Natural killer cell treated with Interleukin-12 subunit alpha and Interleukin-12 subunit beta and Interleukin-15 and Interleukin-18, amount 100 ng/mL, for 72 hours (primary cell): ENCODE measurements at places on chromosomes 3 and 15. TPM values are rescaled to one million over a fixed set of nuclear protein-coding genes. Genes with fewer than 3 reads are reported as not detected.

DNA sequence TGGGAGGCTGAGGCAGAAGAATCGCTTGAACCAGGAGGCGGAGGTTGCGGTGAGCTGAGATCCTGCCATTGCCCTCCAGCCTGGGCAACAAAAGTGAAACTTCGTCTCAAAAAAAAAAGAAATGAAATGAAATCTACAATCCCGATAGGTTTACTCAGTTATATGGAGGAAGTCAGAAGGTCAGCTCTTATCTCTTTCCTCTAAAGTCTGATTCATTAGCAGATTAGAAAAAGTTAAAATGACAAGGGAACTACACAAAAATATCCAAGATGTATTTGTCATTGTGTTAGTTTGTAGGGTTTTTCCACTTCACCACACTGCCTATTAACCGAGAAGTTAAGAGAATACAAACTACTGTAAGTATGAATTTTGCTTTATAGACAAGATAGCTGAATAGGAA lies 420.6 kb downstream of the SHQ1 start:
- no peaks in the 10 kb centered on the region for H3K27me3 ChIP-seq
- peak overlapping the region; percentile 54 for H3K4me3 ChIP-seq
- no peaks in the 10 kb centered on the region for H3K36me3 ChIP-seq
- DNase-seq = no peak

DNA sequence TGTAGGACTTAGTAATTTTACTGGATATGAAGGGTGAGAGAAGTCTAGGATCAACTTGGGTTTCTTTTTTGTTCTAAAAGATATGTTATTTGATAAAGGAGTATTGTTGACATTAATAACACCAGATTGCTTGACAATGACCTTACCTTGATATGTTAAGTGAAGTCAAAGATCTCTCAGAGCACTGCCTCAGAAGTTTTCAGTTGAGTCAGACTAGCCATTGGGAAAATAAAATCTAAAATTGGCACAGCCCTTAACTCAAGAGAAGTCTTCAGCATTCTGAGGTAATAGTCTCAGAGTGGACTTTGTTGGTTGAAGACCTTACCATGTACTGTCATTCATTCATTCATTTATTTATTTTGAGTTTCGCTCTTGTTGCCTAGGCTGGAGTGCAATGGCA lies 22.4 kb upstream of the ZNF609 start:
- no peak overlapping the region for H3K4me3 ChIP-seq
- peaks cover 19% of the 10 kb centered on the region for H3K36me3 ChIP-seq
- no peaks in the 10 kb centered on the region for H3K27me3 ChIP-seq
- H3K27ac ChIP-seq = no peak overlapping the region
- peaks cover 4% of the 10 kb centered on the region for H3K4me1 ChIP-seq

NPAP1 gene
- total RNA-seq = not detected

GRCh38 chr3:76554707-76555106 lies 485.2 kb upstream of the ROBO2 start:
- no peak for DNase-seq
- no peaks in the 10 kb centered on the region for H3K4me1 ChIP-seq
- H3K27me3 ChIP-seq = no peaks in the 10 kb centered on the region
- H3K36me3 ChIP-seq = no peaks in the 10 kb centered on the region

GRCh38 chr3:127409421-127410136 lies 121.7 kb upstream of the PRR20G start:
- DNase-seq = no peak
- no peak overlapping the region for H3K27ac ChIP-seq
- no peaks in the 10 kb centered on the region for H3K36me3 ChIP-seq
- H3K4me1 ChIP-seq = no peaks in the 10 kb centered on the region

RMDN3 gene
- 72.6 TPM for total RNA-seq

GALNT15 gene
- not detected for total RNA-seq

DNA sequence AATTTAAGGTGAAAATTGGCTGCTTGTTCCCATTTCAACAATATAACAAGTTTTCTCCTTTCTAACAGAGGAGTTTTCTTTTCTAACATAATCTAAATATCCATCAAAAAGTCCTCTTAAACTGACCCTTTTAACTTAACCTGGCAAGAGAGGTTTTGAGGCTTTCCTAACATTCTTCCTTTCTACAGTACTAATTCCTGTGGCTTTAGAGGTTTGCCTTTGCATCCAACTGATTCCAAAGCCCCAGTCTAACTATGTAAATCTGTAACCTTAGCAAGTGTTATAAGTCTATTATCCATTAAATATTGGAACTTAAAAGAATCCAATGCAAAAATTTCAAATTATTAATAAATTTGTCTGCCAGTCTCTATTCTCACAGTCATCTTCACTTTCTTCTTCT lies 134.1 kb downstream of the ISL2 start:
- H3K27me3 ChIP-seq = no peaks in the 10 kb centered on the region
- H3K36me3 ChIP-seq = peaks cover 36% of the 10 kb centered on the region
- DNase-seq = no peak
- no peaks in the 10 kb centered on the region for H3K4me1 ChIP-seq
- no peak overlapping the region for H3K27ac ChIP-seq
- no peak overlapping the region for H3K4me3 ChIP-seq

GRCh38 chr3:17478673-17479072 lies 263.8 kb downstream of the TBC1D5 start:
- no peak overlapping the region for H3K27ac ChIP-seq
- H3K4me3 ChIP-seq = no peak overlapping the region
- H3K27me3 ChIP-seq = no peaks in the 10 kb centered on the region
- DNase-seq = no peak

SNX22 gene
- total RNA-seq = not detected

ARL14 gene
- not detected for total RNA-seq

- H3K4me1 ChIP-seq = no peaks in the 10 kb centered on the region
- H3K4me3 ChIP-seq = no peak overlapping the region
- peaks cover 6% of the 10 kb centered on the region for H3K27me3 ChIP-seq
- no peak overlapping the region for H3K27ac ChIP-seq
These were observed 109.7 kb downstream of the UBE2E2 start for GRCh38 chr3:23312866-23313265.

DNA sequence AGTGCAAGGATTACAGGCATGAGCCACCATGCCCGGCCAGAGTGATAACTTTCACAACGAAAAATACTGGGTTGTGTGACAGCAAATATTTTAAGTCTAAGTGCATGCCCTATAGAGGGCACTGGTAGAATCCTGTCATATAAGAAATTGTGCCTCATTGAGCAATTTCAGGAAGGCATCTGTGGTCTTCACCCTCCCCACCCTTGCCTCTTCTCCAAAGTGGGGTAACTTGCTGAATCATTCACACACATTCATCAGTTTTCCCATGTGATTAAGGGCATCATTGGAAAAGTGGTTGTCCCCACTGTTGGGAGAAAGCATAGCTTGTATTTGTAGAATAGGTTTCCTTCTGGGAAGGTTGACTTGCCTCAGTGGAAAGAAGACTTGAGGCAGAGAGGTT lies 9.2 kb downstream of the MITF start:
- H3K27ac ChIP-seq = no peak overlapping the region
- no peak overlapping the region for H3K4me3 ChIP-seq
- no peaks in the 10 kb centered on the region for H3K36me3 ChIP-seq
- no peaks in the 10 kb centered on the region for H3K4me1 ChIP-seq

DNA sequence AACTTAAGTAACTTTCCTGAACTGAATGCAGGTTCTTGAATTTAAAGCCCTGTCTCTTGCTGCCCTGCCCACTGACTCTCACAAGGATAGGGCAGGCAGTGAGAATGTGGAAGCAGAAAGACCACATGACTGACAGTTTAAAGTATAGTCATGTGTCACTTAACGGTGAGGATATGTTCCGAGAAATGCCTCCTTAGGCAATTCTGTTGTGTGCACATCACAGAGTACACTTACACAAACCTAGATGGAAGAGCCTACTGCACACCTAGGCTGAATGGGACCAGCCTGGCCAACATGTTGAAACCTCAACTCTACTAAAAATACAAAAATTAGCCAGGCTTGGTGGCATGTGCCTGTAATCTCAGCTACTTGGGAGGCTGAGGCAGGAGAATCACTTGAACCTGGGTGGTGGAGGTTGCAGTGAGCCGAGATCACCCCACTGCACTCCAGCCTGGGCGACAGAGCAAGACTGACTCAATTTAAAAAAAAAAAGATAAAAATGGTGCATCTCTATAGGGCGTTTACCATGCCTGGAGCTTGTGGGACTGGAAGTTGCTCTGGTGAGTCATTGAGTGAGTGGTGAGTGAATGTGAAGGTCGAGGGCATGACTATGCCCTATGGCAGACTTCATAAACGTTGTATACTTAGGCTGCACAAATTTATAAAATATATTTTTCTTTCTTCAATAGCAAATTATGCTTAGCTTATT lies 18.9 kb upstream of the COPG1 start:
- no peaks in the 10 kb centered on the region for H3K36me3 ChIP-seq
- peaks cover 5% of the 10 kb centered on the region for H3K27me3 ChIP-seq
- H3K27ac ChIP-seq = peak overlapping the region; percentile 90
- peak overlapping the region; percentile 67 for H3K4me3 ChIP-seq
- H3K4me1 ChIP-seq = peaks cover 21% of the 10 kb centered on the region
- DNase-seq = no peak

GRCh38 chr15:49435174-49435573 lies 12.1 kb downstream of the FGF7 start:
- H3K27me3 ChIP-seq = peaks cover 9% of the 10 kb centered on the region
- no peak overlapping the region for H3K4me3 ChIP-seq
- H3K27ac ChIP-seq = no peak overlapping the region
- peaks cover 17% of the 10 kb centered on the region for H3K4me1 ChIP-seq
- DNase-seq = no peak
- H3K36me3 ChIP-seq = no peaks in the 10 kb centered on the region

DNA sequence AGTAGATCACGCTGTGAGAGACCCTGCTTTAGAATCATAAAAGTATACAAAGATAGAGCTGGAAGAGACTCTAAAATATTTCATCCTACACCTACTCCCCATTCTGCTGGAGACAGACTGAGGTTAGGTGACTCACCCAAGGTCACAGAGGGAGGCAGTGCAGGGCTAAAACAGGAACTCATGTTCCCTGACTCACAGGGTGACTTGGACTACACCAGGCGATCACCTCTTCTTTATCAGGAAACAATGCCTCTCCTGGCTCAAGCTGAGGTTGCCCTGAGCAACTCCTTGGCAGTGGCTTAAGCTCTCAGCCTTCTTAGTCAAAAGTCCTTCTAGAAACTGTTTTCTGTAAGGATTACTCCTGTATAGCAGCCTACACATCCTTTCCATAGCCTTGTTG lies 26.4 kb upstream of the TNFAIP8L3 start:
- peaks cover 34% of the 10 kb centered on the region for H3K27me3 ChIP-seq
- no peaks in the 10 kb centered on the region for H3K36me3 ChIP-seq
- H3K4me1 ChIP-seq = no peaks in the 10 kb centered on the region
- DNase-seq = no peak
- no peak overlapping the region for H3K4me3 ChIP-seq

DNA sequence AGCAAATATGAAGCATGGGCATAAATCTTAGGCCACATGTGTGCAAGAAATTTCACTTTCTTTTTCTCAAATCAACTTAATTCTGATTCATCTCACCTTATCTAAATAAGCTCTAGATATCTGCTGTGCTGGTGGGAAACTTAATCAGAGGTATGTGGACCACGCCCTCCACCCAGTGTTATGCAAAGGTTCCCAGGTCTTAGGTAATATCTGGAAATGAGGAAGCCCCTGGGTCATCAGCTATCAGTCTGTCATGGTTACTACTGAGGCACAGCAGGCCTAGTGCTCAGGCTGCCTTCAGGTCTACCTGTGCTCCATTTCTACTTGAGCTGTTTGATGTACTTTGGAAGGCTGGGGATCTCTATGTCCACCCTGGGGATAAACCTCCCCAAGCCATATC lies 134.4 kb upstream of the KCNH8 start:
- H3K4me1 ChIP-seq = no peaks in the 10 kb centered on the region
- no peak overlapping the region for H3K27ac ChIP-seq
- no peak overlapping the region for H3K4me3 ChIP-seq
- peaks cover 2% of the 10 kb centered on the region for H3K27me3 ChIP-seq
- DNase-seq = no peak
- no peaks in the 10 kb centered on the region for H3K36me3 ChIP-seq

- H3K27me3 ChIP-seq = peaks cover 9% of the 10 kb centered on the region
- peaks cover 16% of the 10 kb centered on the region for H3K4me1 ChIP-seq
- H3K27ac ChIP-seq = no peak overlapping the region
- no peaks in the 10 kb centered on the region for H3K36me3 ChIP-seq
These were observed 3.2 kb downstream of the TYRO3 start for GRCh38 chr15:41562244-41562643.

BFSP2 gene
- not detected for total RNA-seq

DNA sequence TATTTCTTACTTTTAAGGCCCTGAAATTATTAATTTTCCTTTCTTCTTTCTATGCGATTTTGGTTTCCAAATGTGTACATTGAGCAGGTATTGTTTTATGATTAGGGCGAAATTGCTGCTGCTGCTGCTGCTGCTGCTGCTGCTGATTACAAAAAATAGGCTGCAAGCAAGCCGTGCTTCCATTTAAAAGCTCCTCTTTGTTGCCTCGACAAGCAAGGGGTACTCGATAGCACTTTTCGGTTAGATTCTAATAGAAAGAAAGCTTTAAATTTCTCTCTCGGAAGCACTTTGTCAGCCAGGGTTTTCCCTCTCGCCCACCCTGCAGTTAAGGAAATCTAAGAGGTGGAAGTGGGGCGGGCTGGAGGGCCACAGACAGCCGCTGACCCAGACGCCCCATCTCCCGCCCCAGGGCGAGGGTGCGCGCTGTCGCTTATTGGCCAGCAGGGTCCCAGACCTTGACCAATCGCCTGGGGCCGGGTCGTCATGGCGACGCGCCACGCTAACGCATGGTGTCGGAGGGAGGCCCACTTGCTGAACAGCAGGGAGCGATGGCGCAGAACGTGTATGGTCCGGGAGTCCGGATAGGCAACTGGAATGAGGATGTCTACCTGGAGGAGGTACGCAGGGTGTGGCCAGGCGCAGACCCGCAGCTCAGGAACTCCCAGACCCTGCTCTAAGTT lies at the start of gene CFAP161:
TSS of gene CFAP161 (plus strand) at position 489 of the 680 bp plus-strand sequence. CDS start at position 549, 60 bp downstream.
- no peaks in the 10 kb centered on the region for H3K4me1 ChIP-seq
- peak within 1 kb of the TSS; percentile 1 for H3K4me3 ChIP-seq
- no peaks in the 10 kb centered on the region for H3K36me3 ChIP-seq

OR5K2 gene
- not detected for total RNA-seq

DNA sequence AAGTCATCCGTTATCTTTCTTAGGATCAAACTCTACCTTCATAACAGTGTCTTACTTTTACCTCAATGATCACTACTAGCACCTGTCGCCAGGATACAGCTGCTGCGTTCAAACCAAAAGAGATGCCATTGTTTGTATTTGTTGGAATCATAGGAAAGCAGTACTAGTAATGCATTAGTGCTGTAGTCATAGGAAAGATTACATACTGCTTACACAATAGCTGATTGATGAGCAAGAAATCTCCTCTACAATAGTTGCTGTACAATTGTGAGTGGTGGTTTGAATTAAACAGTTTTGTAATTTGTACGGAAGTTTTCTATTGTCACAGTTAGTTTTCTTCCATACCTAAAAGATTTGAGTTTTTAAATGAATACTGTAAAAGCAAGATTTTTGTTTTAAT lies 21.4 kb downstream of the ACAP2 start:
- no peaks in the 10 kb centered on the region for H3K36me3 ChIP-seq
- no peaks in the 10 kb centered on the region for H3K27me3 ChIP-seq
